Chondrocyte (in vitro differentiated cells): ENCODE measurements at places on chromosomes 2 and 18. TPM values are rescaled to one million over a fixed set of nuclear protein-coding genes. Genes with fewer than 3 reads are reported as not detected.

DNA sequence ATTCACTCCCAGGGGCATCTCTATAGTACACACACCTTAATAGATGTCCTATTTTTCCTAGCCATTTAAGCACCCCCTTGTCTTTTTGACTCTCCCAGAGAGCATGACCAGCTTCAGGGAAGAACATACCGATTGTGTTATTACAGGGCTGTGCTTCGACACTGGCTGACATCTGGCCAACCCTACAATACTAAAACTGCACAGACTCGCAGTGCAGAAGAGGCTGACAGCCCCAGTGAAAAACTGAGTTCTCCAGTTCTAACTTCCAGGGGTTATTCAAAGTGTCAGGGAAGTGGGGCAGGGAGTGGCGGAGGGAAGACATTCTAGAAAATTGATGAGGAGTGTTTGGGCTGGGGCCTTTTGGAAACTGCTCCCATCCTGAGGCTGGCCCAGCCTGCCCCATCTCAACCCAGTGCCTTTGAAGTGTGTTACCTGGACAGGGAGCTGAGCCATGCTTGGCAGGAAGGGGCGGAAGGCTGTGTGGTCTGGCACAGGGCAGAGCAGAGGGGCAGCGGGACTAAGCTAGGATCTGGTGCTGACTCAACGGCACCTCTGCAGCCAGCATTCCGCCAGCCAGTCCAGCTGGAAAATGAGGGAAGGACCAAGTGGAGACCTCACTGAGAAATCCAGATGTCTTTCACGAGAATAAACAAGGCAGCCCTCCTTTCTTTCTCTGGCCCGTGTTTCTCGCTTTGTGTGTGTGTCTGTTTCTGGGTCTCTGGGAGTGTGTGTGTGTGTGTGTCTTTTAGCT lies 15.4 kb upstream of the IGFBP5 start:
- no peak overlapping the region for H3K4me3 ChIP-seq
- no peaks in the 10 kb centered on the region for H3K27me3 ChIP-seq
- peaks cover 44% of the 10 kb centered on the region for H3K4me1 ChIP-seq
- no peak for DNase-seq
- no peaks in the 10 kb centered on the region for H3K36me3 ChIP-seq

GRCh38 chr2:25310965-25311864 lies 30.5 kb downstream of the DNMT3A start:
- H3K4me3 ChIP-seq = no peak overlapping the region
- no peak for DNase-seq
- peaks cover 12% of the 10 kb centered on the region for H3K4me1 ChIP-seq
- H3K27ac ChIP-seq = no peak overlapping the region
- H3K27me3 ChIP-seq = no peaks in the 10 kb centered on the region

The MPPE1 gene
- total RNA-seq = 37.7 to 40.4 TPM (median 38.2 TPM) in 3 replicates

DNA sequence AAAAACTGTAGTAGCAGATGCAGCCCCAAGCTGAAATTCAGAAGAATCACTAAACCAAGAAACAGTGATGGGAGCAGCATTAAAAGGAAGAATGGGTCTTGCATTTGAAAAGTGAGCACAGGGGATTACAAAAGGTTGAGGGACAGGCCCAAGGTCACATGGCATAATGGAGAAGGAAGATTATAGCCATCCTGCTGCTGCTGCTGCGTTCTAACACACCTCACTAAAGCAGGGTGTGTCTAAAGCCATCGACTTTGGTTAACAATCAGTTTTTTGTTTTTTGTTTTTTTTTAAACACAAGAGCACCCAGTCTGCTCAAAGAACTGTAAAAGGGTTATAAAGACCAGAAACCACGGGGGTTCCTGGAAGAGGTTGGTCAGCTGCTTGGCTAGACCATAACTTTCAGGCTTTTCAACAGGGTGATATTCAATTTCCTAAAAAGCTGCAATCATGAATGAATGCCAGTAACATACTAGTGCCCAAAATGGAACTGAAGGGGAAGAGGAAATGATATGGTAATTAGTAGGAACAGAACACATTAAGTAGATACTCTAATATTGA lies 102.6 kb downstream of the MYO5B start:
- H3K27ac ChIP-seq = peak overlapping the region; percentile 78
- no peaks in the 10 kb centered on the region for H3K36me3 ChIP-seq
- H3K4me3 ChIP-seq = no peak overlapping the region
- peaks cover 12% of the 10 kb centered on the region for H3K4me1 ChIP-seq

The RNF144A gene
- 7.2 to 10.9 TPM (median 9.5 TPM) in 3 replicates for total RNA-seq

DNA sequence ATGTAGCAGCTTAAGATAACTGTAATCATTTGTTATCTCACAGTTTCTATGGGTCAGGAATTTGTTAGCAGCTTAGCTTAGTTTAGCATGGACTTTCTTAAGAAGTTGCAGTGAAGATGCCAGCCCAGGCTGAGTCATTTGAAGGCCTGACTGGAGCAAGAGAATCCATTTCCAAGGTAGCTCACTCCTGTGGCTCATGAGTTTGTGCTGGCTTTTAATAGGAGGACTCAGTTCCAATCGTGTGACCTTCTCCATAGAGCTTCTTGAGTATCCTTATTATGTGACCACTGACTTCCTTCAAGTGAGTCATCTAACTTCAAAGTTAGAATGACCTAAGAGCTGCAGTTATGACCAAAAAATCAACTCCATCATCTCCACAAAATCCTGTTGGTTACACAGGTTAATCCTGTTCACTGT lies 1.4 kb downstream of the GPATCH11 start:
- peaks cover 5% of the 10 kb centered on the region for H3K4me1 ChIP-seq
- H3K36me3 ChIP-seq = peaks cover 2% of the 10 kb centered on the region
- no peak overlapping the region for H3K4me3 ChIP-seq
- H3K27ac ChIP-seq = no peak overlapping the region
- no peaks in the 10 kb centered on the region for H3K27me3 ChIP-seq

GRCh38 chr18:63460414-63460813 lies 16.3 kb upstream of the SERPINB5 start:
- peaks cover 3% of the 10 kb centered on the region for H3K4me1 ChIP-seq
- no peak overlapping the region for H3K27ac ChIP-seq
- H3K27me3 ChIP-seq = peaks cover 8% of the 10 kb centered on the region
- no peak for DNase-seq
- no peaks in the 10 kb centered on the region for H3K36me3 ChIP-seq

- peaks cover 6% of the 10 kb centered on the region for H3K36me3 ChIP-seq
- DNase-seq = no peak
- no peaks in the 10 kb centered on the region for H3K27me3 ChIP-seq
- no peak overlapping the region for H3K27ac ChIP-seq
- H3K4me1 ChIP-seq = peaks cover 29% of the 10 kb centered on the region
These were observed 147.4 kb upstream of the PGAP1 start for GRCh38 chr2:197073701-197074433.

The COL4A3 gene
- 1.2 to 6.8 TPM (median 1.4 TPM) in 3 replicates for total RNA-seq

DNA sequence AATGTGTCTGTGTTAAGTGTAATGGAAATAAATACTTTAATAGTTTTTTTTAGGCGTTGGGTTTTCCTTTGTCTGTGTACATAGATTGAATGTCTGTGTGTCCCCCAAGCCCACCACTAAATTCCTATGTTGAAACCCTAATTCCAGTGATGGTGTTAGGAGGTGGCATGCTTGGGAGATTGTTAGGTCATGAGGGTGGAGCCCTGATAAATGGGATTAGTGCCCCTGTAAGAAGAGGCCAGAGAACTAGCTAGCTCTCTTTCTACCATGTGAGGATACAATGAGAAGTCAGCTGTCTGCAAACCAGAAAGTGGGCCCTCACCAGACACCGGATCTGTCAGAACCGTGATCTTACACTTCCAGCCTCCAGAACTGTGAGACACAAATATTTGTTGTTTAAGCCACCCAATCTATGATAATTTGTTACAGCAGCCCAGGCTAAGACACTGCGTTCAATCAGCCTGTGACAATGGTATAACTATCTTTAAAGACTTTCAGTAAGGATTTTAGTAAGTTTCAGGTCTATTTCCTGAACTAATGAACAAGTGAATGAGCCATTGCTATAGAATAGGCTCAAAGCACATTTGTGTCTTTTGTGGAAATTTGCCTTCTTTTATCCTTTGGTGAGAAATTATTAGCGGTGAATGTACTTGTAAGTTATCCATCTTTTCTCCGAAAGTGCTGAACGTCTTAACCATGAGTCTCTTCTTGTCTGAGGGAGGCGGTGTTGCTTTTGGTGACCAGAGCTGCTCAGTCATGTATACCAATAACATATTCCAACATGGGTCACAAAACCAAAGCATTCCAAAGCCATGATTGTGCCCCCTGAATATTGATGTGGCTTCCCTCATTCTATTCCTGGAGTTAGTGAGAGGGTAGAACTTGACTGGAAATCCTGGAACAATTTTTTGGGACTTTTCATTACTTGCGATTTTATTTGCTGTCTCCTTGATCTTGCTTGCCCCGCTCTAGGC lies 29.6 kb upstream of the IL1R1 start:
- no peak for DNase-seq
- no peaks in the 10 kb centered on the region for H3K27me3 ChIP-seq
- H3K27ac ChIP-seq = peak overlapping the region; percentile 86
- no peaks in the 10 kb centered on the region for H3K36me3 ChIP-seq

GRCh38 chr2:44722026-44722625 lies 219.4 kb upstream of the SIX3 start:
- no peak for DNase-seq
- H3K4me3 ChIP-seq = no peak overlapping the region
- H3K27ac ChIP-seq = peak overlapping the region; percentile 24
- H3K27me3 ChIP-seq = peaks cover 3% of the 10 kb centered on the region

- peak overlapping the region; percentile 97 for H3K4me3 ChIP-seq
- H3K27ac ChIP-seq = peak overlapping the region; percentile 86
- H3K27me3 ChIP-seq = no peaks in the 10 kb centered on the region
- H3K4me1 ChIP-seq = peaks cover 39% of the 10 kb centered on the region
- DNase-seq = no peak
- peaks cover 25% of the 10 kb centered on the region for H3K36me3 ChIP-seq
These were observed 636 bp downstream of the ARL4C start for GRCh38 chr2:234496055-234496834.

- peak overlapping the region; percentile 38 for H3K4me3 ChIP-seq
- no peak for DNase-seq
- no peak overlapping the region for H3K27ac ChIP-seq
These were observed 2.5 kb downstream of the MYCN start for GRCh38 chr2:15942711-15943345.

The EDAR gene
- not detected in 3 replicates for total RNA-seq

The STPG4 gene
- total RNA-seq = 0.25 to 0.58 TPM (median 0.28 TPM) in 3 replicates

DNA sequence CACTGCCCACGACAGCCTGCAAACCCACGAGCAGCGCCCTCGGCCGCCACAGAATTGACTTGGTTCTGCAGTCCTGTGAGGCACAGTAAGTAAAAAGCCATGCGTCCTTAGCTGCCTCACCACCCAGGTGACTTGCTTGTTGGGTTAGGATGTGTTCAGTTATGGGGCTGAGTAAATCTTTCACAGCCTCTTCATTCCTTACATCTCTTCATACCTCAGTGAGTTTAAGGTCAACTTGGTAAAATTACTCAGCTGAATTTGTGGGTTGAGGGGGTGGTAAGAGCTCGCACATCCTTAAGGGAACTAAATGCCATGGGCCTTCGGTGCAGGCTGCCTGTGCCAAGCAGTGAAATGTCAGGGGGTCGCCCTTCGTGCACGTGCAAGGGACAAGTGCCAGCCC lies 165.2 kb upstream of the ALKAL2 start:
- peaks cover 12% of the 10 kb centered on the region for H3K27me3 ChIP-seq
- H3K27ac ChIP-seq = no peak overlapping the region
- H3K4me3 ChIP-seq = no peak overlapping the region
- DNase-seq = no peak
- peaks cover 6% of the 10 kb centered on the region for H3K4me1 ChIP-seq

- no peaks in the 10 kb centered on the region for H3K36me3 ChIP-seq
- peaks cover 24% of the 10 kb centered on the region for H3K27me3 ChIP-seq
- no peak overlapping the region for H3K27ac ChIP-seq
- no peak overlapping the region for H3K4me3 ChIP-seq
These were observed 301.0 kb upstream of the MGAT5 start for GRCh38 chr2:133952896-133953295.

The SPDYA gene
- 1.6 to 3.4 TPM (median 1.6 TPM) in 3 replicates for total RNA-seq

The CD28 gene
- total RNA-seq = 0.05 TPM in 1 of 3 replicates, not detected in the others

The MYO5B gene
- 0.97 TPM in 2 of 3 replicates, not detected in the other for total RNA-seq

DNA sequence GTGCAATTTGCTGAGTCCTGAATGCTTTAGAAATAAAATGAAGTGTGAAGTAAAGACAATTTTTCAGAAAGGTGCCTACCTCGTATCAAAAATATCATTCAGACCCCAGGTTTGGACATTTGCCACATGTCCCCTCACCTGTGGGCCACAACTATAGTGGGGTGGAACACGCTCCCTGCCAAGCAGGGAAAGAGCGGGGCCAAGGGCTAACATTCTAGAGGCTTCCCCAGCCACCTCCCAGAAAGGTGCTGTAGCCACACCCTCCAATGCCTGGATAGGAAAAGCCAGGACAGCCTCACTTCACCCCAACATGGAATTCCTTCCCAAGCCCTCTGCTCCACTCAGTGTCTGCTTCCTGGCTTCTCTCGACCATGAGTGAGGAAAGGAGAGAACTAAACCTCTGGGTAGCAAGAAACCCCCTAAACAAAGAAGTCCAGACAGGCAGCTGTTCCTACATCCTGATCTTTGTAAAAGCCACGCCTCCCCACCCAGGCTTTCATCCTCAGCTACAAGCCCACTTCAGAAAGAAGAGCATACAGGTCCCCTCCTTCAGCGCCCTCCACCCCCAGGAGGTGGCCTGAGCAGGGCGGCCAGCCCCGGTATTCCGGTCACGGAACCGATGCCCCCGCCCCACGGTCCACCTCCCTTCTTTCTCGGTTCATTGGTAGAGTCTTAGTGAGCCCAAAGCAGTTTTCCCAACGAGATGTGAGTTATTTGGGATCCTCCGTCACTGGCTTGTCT lies 2.1 kb downstream of the COL6A3 start:
- peak overlapping the region; percentile 49 for H3K27ac ChIP-seq
- peaks cover 2% of the 10 kb centered on the region for H3K36me3 ChIP-seq
- peak overlapping the region; percentile 84 for H3K4me3 ChIP-seq
- no peak for DNase-seq
- peaks cover 69% of the 10 kb centered on the region for H3K4me1 ChIP-seq
- no peaks in the 10 kb centered on the region for H3K27me3 ChIP-seq

The CCDC148 gene
- 0.52 to 1.5 TPM (median 1.4 TPM) in 3 replicates for total RNA-seq

The SPIRE1 gene
- 38.3 to 65.8 TPM (median 57.8 TPM) in 3 replicates for total RNA-seq

GRCh38 chr2:105640246-105640645 lies 104.5 kb upstream of the NCK2 start:
- no peak overlapping the region for H3K27ac ChIP-seq
- H3K27me3 ChIP-seq = peaks cover 32% of the 10 kb centered on the region
- peaks cover 18% of the 10 kb centered on the region for H3K4me1 ChIP-seq
- DNase-seq = no peak
- H3K4me3 ChIP-seq = no peak overlapping the region

The SLC9A4 gene
- not detected in 3 replicates for total RNA-seq

DNA sequence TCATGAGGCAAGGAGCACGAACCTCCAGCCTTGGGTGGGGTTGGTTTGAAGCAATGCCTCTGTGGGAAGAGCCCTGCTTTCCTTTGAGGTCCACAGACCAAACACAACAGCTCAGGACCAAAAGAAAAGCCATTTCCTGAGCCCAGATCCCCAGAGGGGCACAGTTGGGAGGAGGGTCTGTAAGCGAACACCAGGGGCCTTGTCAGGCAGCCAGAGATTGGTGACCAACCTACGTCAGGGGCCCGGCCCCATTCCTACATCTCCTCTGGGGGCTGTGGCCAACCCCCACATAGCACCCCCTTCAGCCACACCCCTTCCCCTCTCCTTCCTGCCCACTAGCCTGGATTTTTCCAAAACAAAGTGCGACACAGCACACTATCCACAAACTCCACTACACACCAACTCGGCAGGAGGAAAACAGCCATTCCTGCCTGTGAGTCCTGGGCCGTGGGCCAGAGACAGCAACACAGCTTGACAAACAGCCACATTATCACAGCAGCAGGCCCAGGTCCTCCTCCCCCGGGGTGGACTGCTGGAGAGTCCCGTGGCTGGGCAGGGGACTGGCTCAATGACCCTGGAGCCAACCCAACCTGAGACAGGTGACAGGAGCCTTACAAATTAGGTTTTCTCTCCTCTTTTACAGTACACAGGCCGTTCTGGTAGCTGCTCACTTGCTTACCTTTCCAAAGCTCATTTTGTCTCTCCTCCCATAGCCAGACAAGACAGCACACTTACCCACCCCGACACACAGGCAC lies 98.8 kb downstream of the TNS1 start:
- no peaks in the 10 kb centered on the region for H3K27me3 ChIP-seq
- peaks cover 90% of the 10 kb centered on the region for H3K4me1 ChIP-seq
- peak overlapping the region; percentile 11 for H3K4me3 ChIP-seq
- peak overlapping the region; percentile 89 for H3K27ac ChIP-seq

The TMEM200C gene
- total RNA-seq = 5.8 to 8.3 TPM (median 5.9 TPM) in 3 replicates
